ENCODE measurements at places on chromosomes 5 and 9.

DNA sequence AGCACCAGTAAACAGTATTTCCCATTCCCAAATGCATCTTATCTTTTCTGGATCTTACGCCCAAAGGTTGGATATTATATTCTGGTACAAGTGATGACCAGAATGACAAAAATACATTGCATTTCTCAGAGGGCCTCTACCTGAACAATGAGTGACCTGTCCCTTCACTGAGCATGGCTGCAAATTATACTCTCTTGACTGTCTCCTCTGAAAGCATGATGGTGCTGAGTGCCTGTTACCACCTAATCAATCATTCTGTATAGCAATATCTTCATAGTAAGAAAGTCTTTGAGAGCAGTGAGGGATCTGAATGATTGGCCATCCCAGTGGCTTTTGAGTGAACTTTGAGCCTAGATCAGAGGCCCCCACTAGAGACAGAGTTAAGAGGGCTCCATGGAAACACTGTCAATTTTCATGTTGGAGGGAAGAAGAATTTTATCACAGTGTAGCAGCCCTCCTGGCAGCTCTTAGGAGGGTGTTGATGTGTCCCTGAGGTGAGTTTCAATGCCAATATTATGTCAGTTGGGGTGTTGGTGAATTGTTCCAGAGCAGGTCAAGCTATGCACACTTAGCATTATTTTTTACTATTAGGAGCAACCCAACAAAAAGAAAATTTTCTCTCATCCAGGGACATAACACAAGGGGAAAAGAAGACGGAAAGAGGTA lies 171.7 kb downstream of the MARCHF11 start:
- no peak for DNase-seq

GRCh38 chr9:13501018-13501417 lies 221.5 kb upstream of the MPDZ start:
- DNase-seq, result no peak

DNA sequence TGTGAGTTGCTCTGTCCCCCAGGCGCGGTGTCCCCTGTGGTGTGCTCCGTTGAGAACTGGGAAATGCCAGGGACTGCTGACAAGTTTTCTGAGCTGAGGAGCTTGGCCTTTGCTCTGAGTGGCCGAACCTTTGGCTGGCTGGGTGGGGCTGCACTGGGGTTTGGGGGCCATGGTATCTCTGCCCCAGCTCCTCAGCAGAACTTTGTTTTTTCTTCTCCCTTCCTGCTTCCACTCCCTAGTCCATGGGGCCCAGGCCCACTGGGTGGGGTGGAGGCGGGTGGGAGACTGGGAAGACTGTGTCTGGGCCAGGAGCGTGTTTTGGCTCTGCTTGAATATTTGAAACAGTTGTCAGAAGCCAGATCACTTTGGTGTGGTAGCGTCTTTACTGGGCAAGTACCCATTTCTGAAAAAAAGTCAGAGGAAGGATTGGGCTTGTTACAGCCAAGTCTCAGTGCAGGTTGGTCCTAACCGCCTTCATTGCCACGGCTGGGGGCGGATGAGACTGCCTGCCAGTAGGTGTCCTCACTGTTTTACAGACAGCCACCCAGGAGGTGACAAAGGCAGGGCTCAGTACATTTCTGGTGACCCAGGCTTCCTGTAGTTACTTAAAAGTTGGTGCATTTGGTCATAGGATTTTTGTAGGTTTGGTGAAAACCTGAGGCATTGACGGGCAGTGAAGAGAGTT lies 92.7 kb downstream of the DAB2IP start:
- DNase-seq, result peak; percentile 40

DNA sequence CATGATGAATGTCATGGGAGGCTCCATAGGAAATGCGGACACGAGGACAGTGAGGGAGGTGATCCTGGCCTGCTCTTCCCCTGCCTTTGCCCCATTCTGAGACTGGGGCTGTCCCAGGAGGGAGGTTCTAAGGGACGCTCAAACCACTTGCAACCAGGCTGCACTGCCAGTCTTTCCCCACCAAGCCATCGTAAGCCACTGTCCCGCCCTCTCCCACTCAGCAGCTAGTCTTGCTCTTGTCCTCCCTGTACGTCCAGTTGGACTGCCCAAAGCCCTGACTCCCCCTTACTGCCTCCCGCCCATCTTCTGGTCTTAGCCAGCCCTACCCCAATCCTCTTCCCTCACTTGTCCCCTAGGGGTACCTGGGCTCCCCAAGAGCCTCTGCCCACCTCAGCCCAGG lies 115.7 kb downstream of the FSTL4 start:
- DNase-seq, result no peak

DNA sequence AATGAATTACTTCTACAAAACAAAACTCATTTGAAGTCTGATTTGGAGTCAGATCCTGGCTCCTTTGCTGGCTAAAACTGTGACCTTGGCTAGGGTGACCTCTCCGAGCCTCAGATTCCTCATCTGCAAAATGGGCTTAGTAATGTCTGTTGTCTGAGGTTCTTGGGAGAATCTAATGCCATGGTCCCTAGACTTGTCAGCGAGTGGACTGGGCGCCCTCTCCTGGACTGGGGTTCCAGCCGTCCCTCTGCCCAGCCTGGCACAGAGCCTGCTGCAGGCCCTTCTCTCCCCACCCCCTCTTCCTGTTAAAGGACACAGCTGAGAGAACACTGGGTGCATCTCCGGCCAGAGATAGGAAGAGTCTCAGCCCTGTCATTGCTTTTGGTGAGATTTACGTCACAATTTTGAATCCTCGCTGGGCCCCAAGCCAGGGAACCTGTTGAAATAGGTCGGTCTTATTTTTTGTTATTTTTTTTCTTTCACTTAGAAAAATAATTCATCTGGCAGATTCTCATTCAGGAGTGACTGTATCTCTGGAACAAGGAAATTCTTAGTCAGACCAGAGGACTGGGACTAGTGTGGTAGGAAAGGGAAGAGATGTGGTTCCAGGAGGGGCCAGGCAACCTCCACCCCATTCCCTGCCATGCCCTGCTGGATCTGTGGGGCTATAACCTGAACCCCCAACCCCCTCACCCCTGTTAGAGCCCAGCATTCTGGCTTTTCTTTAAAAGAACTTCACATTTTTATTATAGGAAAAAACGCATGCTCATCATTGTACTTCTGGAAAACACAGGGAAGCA lies 48.2 kb upstream of the RPL26L1 start:
- peak; percentile 99 for DNase-seq

DNA sequence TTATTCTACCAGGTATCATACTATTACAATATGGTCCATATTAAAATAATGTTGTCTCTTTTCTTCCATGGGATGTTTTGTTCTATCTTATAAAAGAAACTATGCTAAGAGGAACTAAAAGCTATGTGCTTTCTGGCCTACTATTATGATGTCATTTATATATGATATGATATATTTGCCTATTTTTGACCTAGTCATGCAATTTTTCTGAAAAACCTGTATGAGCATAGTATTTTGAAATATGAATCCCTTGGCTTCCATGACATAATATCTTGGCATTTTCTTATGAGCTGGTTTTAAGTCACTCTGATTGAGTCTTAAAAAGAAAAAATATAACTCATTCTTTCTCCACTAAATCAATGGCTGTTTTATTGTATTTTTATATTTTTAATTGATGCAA lies 60.7 kb downstream of the MAN2A1 start:
- no peak for DNase-seq

DNA sequence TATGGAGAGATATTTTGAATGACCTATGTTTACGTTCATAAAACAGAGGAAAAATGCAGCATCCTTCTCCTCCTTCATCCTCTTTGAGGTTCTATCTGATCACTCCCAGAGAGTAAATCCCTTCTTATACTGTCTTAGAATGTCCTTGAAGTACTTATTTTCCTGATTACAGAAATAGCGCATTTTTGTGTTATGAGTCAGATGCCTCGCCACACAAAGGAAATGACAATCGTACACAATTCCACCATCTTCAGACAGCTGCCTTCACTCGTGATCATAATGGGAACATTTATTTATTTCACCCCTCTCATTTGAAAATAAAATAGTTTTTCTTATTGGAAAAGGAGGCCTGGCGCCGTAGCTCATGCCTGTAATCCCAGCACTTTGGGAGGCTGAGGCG lies 2.4 kb upstream of the GLT6D1 start:
- DNase-seq, result no peak

DNA sequence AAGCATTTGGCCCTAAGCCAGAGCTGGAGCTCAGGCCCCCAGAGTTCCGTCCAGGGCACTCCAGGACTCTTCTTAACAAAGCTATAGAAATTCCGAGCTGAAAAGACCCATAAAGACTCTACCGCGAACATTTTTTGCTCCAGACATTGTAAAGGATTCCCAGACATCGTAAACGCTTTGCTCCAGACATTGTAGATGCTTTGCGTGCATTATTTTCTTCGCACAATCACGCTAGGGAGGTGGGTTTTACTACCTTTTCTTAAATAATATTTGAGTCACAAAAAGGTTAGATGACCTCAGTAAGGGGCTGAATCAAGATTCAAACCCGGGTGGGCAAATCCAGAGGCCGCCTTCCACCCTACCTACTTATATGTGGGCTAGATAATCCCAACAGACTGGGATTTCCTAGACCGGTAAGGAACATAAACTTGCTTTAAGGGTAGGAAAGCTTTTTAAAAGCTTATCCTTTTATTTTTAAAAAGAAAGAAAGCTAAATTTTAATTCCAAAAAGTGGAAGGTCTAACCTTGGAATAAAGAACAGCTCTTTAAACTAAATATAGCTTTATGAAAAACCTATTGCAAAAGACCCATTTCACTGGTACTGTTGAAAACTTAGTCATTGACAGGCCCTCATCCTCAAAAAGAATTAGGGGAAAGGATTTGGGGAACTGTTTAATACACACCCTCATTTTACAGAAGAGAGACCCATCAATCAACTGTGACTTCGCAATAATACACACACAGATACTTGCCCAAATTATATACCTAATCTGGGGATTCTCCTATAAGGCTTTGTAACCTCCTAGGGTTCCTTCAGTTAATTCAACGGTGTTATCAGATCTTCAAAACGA lies 822 bp upstream of the TNIP1 start:
- no peak for DNase-seq

GRCh38 chr5:347712-348284 lies 26.3 kb downstream of the AHRR start:
- no peak for DNase-seq

DNA sequence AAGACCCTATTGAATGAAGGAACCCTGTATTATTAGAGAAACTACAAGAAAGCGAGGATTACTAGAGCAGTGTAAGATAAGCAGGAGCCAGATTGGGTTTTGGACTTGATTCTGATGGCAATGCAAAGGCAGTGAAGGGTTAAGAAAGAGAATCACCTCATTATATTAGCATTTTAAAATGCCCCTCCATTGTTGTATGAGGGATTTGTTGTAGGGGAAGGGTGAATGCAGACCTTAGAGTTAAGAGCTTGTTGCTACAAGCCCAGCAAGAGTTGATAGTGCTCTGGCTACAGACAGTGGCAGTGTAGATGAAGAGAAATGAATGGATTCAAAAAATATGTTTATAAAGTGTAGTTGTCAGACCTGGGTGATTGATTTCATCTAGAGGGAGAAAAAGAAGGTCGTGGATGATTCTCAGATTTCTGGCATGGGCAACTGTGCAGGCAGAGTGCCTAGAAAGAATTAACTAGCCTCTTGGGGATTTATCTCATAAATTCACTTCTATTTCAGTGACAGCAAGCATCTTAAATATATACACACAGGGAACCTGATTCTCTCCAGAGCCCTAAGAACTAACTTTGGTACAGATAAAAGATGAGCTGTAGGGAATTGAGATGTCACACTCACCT lies 344.8 kb downstream of the ARRDC3 start:
- no peak for DNase-seq

DNA sequence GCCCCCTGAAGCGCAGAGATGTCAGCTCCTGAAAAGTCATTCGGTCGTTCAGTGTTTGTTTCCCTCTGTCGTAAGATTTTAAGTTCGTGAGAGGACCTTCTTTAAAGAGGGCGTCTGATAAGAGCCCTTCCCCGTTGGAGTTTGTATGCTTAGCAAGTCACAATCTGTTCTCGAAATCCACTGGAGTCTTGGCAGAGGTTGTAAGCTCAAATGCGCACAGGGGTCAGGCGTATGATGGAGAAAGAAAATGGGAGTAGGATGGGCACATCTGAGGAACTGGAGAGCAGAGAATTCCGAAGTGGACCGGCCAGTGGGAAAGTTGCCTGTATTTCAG lies 710 bp downstream of the HSD17B4 start:
- no peak for DNase-seq

DNA sequence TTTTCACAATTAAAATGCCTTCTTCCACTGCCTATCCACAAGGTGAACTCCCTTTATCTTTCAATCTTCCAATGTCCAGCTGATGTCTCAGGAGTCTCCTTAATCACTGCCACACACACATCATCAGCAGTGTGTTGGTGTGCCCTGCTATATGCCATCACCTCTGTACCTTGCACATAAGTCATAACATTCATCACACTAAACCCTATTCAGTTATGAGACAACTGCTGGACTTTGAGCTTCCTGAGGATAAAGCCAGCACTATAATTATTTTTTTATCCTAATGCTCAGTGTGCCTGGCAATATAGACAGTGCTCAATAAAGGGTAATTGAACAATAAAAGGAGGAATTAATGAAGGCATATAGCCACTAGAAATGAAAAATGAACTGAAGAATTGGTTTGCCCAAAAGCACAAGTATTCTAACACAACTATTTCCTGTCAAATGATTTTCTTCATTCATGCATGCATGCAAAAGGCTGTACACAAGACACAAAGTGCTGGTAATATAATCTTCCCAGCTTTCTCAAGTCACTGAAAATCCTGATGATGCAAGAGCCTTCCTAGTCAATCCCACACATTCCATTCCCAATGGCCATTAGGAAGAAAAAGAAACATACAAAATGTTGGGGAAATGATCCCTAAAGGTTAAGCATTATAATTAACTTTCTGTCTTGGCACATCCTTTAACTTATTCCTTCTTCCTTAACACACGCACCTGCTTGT lies 32.4 kb downstream of the LPAR1 start:
- no peak for DNase-seq

GRCh38 chr5:95471487-95471886 lies 80.3 kb downstream of the FAM81B start:
- DNase-seq, result no peak

DNA sequence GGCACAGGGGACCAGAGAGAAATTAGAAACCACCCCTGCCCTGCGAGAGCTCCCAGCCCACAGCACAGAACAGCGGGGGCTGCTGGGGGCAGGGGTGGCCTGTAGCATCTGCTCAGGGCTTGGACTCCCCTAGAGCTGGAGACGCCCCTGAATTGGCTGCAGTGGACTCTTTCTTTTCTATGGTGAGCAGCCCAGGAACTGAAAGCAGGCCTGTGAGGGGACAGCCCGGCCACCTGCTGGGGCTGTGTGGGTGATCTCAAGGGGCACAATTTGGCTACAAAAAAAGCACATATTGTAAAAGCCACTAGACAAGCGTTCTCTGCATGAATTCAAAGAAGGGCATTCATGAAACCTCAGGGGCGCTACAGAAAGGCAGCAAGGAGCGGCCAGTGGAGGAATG lies 57.5 kb upstream of the ICE1 start:
- DNase-seq, result no peak
